ENCODE measurements at places on chromosomes 1 and 21.
A peak's percentile ranks its signal among the peaks of the same experiment; 100 is the strongest.

GRCh38 chr1:68280286-68280685 is 48.0 kb upstream of the WLS start:
- no peak for DNase-seq

- no peak for DNase-seq
These were observed 18.2 kb upstream of the LHX4 start for GRCh38 chr1:180211860-180212229.

- DNase-seq, result no peak
These were observed 13.5 kb downstream of the COL18A1 start for GRCh38 chr21:45418301-45419071.

DNA sequence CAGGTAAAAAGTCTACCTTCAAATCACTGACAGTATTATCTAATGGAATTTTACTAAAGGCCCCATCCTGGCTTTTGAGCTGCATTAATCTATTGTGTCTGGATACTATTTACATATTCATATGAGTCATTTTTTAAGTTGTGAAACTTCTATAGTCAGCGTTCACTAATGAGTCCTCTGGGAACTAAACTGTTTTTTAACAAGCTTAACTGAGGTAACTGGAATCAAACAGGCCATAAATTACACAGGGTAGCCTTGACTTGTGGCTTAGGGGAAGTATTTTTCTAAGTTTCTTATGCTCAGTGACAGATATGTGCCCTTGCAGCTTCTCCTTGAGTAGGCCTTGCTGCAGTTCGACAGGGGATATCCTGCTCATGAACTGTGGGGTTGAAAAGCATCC is 68.8 kb downstream of the JMJD4 start:
- DNase-seq, result no peak

DNA sequence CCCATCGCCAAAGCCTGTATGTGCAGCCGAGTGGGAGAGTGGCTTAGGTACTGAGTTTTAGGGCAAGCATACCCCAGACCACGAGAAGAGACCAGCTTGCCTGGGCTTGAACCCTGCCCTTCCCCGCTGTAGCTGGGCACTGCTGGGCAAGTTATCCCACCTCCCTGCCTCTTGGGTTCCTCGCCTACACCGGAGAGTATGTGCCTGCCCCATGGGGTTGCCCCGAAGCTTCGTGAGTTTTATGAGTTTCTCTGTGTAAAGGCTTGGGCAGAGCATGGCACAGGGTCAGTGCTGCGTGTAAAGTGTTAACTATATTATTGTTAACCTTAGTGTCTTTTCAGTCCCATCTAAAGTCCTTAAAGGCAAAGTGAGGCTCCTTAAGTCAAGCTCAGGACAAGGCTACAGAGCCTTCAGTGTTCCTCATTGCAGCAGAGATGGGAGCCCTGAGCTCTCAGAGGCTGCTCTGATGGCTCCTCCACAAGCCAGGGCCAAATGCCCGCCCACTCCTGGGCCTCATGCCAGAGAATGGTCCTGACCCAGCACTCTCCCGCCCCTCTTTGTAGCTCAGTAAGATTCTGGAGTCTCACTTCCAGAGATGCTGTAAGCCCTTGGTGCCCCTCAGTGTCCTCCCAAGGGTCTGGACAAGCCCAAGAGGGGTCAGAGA is 37.0 kb upstream of the KCNA10 start:
- peak; percentile 97 for DNase-seq

- DNase-seq, result no peak
These were observed 198.4 kb downstream of the VAV3 start for GRCh38 chr1:107766533-107766932.

DNA sequence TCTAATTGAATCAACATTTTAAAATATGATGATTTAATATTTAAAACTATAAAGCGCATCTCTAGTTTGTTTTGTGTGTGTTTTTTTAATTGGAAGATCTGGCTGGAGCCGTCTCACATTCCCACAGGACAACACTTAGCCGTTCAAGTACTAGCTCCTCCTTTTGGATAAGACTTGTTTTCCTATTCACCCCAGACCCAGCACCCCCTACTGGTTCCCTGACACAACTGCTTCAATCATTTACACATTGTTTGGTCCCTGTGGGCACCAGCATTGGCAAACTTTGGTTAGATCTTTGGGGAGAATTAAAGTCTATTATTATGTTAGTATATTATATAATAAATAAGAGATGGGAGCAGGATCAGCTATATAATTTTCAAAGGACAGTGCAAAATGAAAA is 34.5 kb downstream of the TYW3 start:
- DNase-seq, result no peak

DNA sequence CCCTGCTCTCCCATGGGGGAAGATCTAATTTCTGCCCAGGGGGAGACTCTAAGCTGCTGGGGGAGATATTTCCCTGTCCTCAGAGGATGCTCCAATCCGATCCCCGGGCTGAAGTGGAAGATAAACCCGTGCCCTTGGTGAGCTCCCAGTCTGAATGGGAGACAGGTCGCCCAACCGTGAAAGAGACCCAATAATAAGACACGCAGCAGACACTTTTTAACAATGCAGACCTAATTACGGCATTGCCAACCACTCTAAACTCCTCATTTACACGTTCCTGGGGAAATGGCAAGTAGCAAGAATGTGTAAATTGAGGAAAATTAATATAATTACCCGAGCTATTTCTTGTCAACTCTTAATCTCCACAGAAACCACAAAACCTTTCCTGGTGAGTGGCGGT is 48.7 kb upstream of the ACTL8 start:
- no peak for DNase-seq

- DNase-seq, result no peak
These were observed 389.9 kb downstream of the SMYD3 start for GRCh38 chr1:246117066-246117791.

GRCh38 chr1:33372162-33372561 is 51.3 kb upstream of the A3GALT2 start:
- DNase-seq, result no peak

DNA sequence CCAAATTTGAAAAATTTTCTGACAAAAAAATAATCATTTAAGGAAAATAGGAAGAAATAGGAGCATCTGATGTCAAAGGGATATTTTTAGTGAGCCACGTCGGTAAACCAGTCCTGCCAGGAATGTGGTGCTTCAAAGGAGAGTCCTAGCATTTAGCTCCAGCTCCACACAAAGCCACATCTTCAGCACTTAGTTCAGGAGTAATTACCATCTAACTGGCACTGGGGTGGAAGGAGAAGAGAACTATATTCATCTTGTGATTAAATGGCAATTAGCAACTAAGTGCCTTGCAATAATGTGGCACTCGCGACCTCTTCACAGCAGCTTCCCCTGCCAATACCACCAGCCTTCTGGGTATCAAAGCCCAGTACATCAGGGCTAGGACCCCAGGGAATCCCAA is 409.1 kb downstream of the SETD4 start:
- DNase-seq, result no peak

- no peak for DNase-seq
These were observed 19.3 kb downstream of the IPO9 start for GRCh38 chr1:201848230-201848629.

DNA sequence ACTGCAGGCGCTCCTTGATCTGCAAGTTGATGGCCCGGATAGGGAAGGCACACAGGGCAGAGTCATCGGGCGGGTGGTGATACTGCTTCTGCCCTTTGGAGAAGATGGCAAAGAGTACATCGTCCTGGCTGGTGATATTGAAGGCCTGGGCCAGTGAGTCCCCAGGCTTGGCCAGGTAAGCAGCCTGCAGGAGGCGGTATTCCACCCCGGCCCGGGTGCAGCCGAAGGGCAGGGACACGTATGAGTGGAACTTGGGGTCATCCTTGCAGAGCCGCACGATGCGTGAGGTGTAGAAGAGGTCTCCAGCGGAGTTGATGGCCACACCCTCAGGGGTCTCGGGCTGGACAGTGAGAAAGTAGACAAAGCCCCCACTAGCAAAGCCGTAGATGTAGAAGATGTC is 27.4 kb downstream of the PLXNA2 start:
- DNase-seq, result no peak

GRCh38 chr1:160907976-160908375 is 23.0 kb upstream of the ITLN1 start:
- no peak for DNase-seq

DNA sequence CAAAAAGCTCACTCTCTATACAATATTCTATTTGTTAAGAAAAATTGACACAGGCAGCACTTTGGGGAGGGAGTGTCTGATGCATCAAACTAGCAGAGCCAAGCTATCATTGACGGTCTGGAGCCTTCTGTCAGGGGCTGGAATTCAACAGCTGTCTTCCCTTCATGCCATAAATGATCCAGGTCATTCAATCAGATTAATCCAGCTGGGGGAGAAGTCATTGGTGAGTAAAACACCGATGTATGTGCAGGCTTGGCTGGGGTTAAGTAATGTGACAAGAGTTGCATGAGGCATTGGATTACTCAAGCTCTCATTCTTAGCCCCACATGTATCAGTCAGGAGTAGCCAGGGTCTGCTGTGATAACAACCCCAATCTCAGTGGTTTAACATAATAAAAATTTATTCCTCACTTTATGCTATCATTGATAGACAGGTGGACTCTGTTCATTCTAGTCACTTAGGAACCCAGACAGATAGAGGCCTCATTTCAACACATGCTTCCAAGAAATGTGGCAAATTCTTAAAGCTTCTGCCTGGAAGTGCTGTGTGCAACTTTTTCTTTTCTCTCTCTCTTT is 118.1 kb upstream of the GADD45A start:
- no peak for DNase-seq

DNA sequence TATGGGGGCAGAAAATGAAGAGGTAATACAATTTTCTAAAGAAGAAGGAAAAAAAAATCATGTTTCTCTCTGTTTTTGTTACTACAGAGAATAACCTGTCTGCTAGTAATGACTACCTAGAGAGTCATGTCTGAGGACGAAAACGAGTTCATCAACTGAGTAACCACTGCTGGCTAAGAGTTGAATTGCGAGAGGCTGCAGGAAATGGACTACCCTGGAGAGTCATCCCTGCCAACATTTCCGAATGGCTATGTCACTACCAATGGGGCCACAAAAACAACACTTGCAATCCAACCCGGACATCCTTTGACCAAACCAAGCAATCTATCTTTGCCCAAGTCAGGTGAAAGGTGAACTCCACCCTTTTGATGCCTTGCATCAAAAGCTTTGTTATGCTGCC is 120.6 kb downstream of the FCRL5 start:
- no peak for DNase-seq

DNA sequence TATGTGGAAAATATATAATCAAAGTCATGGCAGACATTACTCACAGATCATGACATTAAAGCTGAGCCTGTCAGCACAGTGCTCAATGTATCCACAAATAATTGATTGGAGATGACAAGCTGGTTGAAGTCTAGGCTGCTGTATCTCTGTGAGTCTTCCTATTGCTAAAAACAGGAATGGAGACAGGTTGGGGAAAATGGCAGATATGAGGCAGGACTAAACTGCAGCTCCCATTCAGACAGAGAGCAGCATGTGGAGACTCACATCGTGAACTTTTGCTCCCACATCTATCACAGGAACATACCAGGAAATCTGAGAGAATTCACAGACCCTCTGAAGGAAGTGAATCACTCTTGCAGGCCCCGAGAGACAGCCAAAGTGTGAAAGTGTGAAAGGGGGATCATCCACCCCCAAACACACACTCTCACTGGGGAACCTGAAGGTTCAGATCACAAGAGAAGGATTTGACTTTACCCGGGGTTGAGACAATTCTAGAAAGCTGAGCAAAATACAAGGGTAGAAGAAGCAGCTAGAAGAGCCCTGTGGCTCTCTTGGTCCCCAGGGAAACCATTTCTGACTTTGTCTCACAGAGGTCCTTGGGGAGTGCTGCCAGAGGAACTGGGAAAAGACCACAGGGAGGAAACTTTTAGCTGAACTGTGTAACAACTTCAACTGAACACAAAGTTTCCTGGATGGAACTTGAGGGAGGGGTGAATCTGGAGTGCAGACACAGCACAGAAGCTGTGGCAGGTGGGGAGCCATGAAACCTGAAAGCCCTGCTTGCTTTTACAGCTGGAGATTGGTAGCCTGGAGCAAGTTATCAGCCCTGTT is 173.4 kb downstream of the S1PR1 start:
- no peak for DNase-seq

- DNase-seq, result no peak
These were observed 688.1 kb downstream of the PLA2G4A start for GRCh38 chr1:187516874-187517273.

DNA sequence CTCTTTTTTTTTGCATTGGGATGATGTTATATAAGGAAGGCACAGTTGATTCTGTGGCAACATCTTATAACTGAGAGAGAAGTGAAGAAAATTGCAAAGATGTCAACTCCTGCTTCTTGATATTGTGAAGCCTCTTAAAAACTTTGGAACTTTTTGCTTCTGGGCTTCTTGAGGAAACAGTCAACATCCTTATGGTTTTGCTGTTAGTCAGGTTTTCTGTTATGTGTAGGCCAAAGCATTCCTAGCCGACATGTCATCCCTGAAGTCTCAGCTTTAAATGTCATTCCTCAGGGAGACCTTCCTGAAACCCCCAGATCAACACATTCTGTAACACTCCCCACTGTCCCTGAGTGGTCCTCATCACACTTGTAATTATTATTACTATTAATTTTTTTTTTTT is 12.6 kb downstream of the FALEC start:
- DNase-seq, result no peak

DNA sequence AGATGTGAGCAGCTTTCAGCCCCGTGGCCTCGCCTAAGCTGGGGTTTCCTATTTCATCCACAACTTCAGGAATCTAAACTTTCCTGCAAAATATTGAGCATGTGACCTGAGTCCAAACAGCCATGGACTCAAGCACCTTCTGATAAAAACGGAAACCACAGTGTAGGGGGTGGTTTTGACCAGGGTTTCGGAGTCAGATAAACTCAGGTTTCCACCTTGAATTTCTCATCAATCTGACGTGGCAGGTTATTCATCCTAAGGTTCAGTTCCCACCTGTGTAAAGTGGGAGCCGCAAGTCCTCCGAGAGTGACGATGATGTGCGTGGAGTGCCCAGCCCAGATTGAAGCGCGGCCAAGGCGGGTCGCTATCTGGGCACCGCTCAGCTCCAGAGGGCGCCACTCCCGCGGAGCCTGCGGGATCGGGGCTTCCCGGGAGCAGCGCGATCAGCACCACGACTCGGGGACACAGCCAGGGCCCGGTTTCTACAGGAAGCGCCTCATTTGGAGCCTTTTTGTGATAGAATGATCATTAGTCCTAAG is 871 bp upstream of the ETS2 start:
- peak; percentile 31 for DNase-seq

DNA sequence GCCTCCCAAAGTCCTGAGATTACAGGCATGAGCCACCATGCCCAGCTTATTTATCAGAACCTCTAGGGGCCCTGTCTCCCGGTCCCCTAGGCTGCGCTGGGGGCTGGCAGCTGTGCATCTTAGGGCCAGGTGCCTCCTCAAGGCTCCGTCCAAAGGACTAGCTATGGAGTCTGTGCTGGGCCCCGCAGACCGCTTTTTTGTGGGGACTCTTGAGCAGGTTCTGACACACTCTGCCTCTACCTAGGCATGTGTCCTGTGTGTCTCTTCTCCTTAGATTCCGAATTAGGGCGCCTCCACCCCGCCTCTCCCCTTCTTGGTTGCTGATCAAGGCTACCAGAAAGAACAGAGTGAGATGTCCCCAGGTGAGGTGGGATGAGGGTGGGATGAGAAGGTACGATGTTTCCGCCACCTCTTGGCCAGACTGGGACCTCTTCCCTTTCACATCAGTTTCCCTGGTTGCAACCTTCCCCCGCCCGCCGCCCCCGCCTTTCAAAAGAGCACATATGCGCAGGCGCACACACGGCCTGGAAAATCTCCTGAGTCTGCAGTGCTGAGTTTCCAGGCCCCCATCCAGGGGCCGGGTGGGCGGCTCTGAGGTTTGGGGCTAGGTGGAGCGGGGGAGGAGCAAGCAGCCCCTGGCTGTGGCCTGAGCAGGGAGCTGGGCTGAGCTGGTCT is 5.0 kb upstream of the PTPN7 start:
- no peak for DNase-seq

Measured in hippocampal formation (tissue), 2 donors.